ENCODE measurements at places on chromosomes 11 and 22. TPM values are rescaled to one million over a fixed set of nuclear protein-coding genes. Genes with fewer than 3 reads are reported as not detected.

OR5AK2 gene
- not detected for total RNA-seq

HTR3B gene
- not detected for total RNA-seq

IL10RA gene
- not detected for total RNA-seq

NEU3 gene
- total RNA-seq = 3.1 TPM

HEPHL1 gene
- not detected for total RNA-seq

OR52E5 gene
- total RNA-seq = not detected

ARHGAP20 gene
- total RNA-seq = 0.02 TPM

PLEKHB1 gene
- 1.3 TPM for total RNA-seq

USP28 gene
- total RNA-seq = 13.7 TPM

NDUFC2 gene
- 250 TPM for total RNA-seq

SERPINH1 gene
- 86.3 TPM for total RNA-seq

C1QTNF4 gene
- total RNA-seq = 0.21 TPM

KCNQ1 gene
- total RNA-seq = 0.76 TPM

BTG4 gene
- 0.10 TPM for total RNA-seq

SLC22A12 gene
- not detected for total RNA-seq

GAB2 gene
- 4.3 TPM for total RNA-seq

Data from A549 treated with Hydrocortisone at 1 μM for 4 hours (cell line).